Natural killer cell (primary cell): ENCODE measurements at places on chromosomes 16 and 17.

GRCh38 chr16:9048302-9048700 is 43.1 kb upstream of the HAPSTR1 start:
- DNase-seq, result no peak

- DNase-seq, result no peak
Measured at GRCh38 chr16:924806-925205, 46.0 kb downstream of the LMF1 start.

- peak; percentile 53 for DNase-seq
Measured at GRCh38 chr17:42682722-42683403, 532 bp downstream of the CNTNAP1 start.

DNA sequence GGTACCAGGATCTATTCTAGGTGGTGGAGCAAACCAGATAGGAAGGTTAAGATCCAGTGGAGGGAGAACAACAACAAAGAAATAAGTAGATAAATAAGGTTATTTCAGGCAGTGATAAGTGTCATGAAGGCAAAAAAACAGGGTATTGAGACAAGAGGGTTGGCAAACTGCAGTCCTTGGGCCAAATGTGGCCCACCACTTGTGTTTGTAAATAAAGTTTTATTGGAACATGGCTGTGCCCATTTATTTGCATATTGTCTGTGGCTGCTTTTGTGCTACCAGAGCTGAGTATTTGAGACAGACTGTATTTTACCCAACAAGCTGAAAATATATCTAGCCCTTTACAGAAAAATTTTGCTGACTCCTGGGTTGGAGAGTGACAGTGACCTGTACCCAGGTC is 361.3 kb downstream of the XYLT1 start:
- DNase-seq, result no peak

- DNase-seq, result no peak
Measured at GRCh38 chr16:30895627-30896260, 670 bp upstream of the CTF1 start.

DNA sequence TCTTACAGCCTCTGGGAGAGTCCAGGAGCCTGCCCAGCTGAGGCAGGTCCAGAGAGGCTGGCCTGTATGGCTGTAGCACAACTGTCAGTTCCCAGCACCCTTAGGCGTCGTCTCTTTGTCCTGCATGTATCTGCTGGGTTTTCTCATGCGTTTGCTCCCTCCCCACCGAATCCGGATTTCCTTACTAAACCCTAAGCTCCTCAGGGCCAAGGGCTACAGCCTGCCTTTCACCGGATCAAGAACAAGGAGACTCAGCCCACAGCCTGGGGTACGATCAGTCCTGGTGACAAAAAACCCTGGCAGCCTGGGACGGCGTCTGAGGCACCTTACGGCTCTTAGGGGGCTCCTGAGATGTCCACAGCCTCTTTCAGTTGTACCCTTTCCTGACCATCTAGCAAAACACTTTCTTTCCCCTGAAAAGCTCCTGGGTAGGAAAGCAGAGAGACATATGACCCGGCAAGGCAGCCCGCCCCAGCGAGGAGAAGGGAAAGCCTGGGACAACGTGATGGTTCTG is 12.2 kb downstream of the HIC1 start:
- DNase-seq, result no peak

DNA sequence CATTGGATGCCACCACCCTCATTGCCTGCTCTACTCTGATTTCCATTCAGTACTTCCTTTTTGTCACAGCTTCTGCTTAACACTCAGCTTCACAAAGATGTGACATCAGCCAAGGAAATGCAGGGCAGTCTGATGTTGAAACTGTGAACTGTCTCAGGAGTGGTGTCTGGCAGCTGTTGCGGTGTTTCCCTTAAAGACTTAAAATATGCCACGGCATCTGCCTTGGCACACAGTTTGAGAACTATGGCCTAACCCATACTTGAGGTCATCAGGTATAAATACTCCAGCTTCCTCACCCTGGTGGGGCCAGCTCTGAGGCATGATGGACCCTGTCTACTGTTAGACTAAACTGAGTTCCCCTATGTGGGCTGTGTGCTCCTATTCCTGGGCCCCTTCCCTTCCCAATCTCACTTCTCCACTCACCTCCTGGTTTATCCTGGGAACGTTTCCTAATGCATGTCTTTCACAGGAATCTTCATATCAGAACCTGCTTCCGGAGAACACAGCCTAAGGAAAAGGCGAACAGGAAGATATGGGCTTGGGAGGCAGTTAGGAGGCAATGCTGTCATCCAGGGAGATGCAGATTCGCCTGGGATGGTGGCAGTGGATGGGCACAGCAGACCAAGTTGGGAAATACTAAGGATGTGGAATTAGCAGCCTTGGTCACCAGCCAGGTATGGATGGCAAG is 96.5 kb downstream of the WSCD1 start:
- DNase-seq, result no peak

GRCh38 chr16:75792771-75793492 is 66.6 kb upstream of the CPHXL start:
- no peak for DNase-seq

- no peak for DNase-seq
Measured at GRCh38 chr16:81901484-81901883, 109.8 kb downstream of the SDR42E1 start.
